ENCODE measurements at places on chromosomes 3 and 15.

- DNase-seq = no peak
Observed at GRCh38 chr3:175416600-175416999, 557.5 kb downstream of the NAALADL2 start.

GRCh38 chr3:172987273-172987672 is 153.8 kb downstream of the SPATA16 start:
- DNase-seq = no peak

DNA sequence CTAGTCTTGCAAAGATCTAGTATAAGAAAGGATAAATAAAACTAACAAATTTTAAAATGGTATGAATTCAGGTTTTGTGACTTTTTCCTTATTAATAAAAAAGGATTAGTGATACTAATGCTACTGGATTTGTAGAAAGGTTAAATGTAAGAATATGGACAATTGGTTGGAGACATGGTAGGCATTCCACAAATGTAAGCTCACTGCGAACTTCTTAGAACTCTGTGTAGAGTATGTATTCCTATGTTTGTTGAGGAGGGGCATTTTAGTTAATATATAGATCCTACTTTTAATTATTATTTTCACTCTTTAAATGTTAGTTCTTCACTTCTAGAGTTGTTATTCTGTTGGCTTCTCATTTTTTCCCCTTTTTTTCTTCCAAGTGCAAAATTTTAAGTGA is 414.3 kb downstream of the RBMS3 start:
- no peak for DNase-seq

- no peak for DNase-seq
Observed at GRCh38 chr3:13470894-13471574, 9.1 kb upstream of the HDAC11 start.

DNA sequence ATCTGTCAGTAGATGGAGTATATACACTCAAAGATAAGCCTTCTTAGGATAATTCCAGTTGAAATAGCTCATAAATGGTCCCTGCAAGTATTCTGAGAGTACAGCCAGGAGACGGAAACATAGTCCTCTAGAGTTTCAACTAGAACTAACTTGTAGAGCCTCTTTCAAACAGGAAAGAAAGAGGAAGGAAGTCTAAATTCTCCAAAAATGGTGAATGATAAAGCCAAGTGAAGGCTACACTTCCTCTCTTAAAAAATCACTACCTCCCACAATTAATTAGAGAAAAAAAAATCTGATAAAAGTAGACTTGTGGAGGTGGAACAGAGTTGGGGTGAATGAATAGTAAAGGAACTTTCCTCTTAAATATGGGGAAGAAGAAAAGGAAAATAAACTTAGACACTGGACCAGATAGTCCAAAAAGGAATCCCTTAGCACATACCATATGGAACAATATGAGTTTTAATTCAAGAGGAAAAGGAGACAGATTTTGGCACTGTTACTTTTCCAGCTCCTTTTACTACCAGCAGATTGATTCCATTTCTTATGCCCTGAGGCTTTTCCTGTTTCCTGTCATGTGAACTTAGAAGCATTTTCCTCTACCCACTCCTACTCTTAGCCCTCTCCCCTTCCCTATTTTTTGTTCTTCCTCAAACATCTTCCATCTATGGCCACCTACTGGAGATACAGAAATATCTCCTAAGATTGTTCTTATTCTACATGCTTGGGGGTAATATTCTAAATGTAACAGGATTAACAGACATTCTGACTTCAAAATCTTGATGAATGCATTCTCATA is 207.6 kb downstream of the CHST2 start:
- DNase-seq = no peak

DNA sequence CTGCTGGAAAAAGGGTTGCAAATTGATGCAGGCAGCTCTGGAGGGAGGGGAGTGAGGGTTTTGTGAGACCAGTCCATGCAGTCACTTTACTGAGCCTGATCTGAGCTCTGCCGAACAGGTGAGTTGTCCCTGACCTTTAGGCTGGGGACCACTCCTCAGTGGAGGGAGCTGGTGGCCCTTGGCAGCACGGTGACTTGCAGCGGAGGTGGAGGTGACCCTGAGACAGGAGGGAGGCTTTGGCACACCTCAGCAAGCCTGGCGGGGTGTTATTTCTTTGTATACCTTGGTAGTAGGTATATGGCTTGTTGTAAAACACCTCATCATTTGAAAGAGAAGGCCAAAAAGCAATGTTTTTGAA is 43.5 kb downstream of the FGD5 start:
- DNase-seq = no peak

GRCh38 chr3:119418641-119419040 is 44.8 kb downstream of the TMEM39A start:
- peak; percentile 66 for DNase-seq

DNA sequence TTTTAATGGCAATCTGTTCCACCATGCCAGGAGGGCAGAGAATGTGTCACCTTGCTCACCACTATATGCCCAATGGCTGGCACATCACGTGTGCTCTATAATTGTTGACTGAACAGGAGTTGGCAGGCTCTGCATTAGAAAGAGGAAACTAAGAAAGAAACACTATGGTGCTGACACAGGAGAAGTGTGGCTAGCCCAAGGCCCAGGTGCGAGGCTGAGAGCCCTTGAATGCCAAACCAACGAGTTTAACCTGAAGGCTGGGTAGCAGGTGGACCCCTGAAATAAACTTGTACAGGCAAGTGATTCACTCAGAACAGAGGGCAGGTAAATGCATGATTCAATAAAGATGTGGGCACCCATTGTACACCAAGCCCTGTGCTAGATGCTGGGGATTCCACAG is 2.4 kb downstream of the CHCHD4 start:
- DNase-seq = no peak

- DNase-seq = peak; percentile 95
Observed at GRCh38 chr15:99703603-99704443, 29.4 kb downstream of the LYSMD4 start.

DNA sequence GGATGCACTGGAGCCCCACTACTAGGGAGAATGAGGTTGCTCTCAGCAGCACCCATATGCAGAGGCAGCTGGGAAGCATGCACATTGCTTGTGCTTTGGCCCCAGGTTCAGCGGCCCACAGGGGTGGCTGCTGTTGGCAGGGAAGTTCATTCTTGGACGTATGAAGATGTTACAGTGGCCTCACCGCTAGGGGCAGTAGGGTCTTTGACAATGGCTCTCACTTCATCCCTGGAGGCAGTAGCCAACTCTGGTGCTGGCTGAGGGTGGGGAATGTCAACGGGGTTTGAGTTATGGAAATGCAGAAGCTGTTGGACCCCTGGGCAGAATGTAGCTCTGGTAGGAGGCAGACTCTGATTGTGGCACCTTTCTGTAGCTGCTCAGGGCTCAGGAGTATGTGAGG is 279.9 kb downstream of the SCAPER start:
- no peak for DNase-seq

GRCh38 chr15:47551079-47551478 is 166.2 kb upstream of the SEMA6D start:
- DNase-seq = no peak

DNA sequence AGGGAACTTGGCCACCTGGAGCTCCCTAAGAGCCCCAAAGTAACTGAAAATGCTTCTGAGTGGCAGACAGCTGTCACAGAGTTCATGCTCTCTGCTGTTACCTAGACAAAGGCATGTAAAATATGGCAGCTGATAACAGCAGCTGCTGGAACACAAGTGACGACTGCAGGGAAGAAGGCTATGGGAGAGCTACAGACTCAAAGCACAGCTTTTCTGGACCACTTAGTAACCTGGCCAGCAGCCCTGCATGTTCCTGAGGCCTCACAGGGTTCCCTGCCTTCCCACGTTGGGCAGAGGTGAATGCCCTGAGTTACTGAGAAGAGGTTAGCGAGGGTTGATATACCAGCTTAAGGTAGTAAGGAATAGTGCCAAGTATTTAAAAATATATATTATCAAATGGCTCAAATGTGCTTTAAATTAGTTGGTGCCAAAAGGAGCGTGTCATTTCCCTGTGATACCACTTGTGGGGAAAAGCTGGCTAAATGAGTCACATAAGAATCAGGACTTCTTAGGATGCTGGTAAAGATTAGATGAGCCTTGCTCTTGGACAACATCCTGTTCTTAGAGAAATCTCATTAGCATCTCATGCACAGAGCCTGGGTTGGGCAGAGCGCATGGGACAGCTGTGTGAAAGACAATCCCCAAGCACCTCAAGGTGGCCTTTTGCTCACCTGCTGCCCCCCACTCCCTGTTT is 76.4 kb upstream of the SCN5A start:
- DNase-seq = peak; percentile 76

DNA sequence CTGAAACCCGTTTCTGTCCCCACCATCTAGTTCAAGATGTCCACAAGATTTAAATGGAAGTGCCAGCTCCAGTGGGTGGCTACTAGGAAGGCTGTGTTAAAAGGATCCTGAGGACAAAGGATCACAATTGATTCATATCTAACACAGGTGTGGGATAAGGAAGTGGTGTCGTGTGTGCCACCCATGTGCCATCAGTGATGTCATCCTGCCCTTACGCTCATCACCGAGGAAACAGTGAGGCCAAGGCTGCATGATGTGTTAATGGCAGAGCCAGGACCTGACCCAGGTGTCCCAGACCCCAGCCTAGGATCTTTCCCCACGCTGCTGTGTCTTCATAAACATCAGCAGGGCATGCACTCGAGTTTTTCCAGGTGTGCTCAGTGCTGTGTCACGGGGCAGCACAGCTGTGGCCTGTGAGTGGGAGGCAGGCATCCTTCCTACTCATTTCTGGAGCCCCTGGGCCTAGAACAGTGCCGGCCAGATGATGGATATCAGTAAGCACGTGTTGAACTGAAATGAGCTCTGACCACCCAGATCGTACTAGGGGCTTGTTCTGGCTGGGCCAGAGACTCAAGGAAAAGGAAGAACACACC is 10.6 kb upstream of the TGM5 start:
- no peak for DNase-seq

GRCh38 chr3:166498446-166498845 is 661.2 kb upstream of the BCHE start:
- no peak for DNase-seq

- no peak for DNase-seq
Observed at GRCh38 chr3:78344918-78345317, 1305.0 kb downstream of the ROBO2 start.

GRCh38 chr3:63891518-63891917 is 20.7 kb downstream of the SCAANT1 start:
- DNase-seq = no peak

DNA sequence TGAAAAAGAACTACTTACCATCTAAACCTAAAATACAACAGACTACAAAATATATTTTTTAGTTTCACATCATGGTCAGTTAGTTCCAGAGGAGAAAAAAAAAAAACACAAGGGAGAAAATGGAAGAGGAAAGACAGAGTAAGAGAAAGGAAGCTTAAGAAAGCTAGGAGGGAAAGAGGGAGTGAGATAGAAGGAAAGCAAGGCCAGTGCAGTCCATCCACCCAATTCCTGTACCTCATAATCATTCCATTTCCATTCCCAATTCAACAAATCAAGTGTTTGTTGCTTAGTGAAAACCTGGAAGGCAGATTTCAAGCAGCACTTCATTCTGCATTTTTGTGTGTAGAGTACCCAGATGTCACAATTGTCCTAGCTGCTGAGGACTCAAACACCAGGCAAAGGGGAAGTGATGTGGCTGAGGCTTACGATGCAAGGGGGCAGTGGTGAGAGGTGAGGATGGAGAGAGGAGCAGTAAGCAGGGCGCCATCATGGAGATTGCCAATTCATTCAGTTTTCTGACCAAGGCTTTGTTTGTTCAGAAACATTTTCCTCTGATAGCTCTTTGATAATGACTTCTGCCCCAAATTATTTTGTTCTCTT is 83.6 kb upstream of the GSK3B start:
- no peak for DNase-seq

All from IMR-90 (cell line).